WTC11 (cell line): ENCODE measurements at places on chromosomes 3 and 15.
A peak's percentile ranks its signal among the peaks of the same experiment; 100 is the strongest.

GRCh38 chr3:4754180-4755086, 224.8 kb upstream of the BHLHE40 start:
- DNase-seq = no peak

DNA sequence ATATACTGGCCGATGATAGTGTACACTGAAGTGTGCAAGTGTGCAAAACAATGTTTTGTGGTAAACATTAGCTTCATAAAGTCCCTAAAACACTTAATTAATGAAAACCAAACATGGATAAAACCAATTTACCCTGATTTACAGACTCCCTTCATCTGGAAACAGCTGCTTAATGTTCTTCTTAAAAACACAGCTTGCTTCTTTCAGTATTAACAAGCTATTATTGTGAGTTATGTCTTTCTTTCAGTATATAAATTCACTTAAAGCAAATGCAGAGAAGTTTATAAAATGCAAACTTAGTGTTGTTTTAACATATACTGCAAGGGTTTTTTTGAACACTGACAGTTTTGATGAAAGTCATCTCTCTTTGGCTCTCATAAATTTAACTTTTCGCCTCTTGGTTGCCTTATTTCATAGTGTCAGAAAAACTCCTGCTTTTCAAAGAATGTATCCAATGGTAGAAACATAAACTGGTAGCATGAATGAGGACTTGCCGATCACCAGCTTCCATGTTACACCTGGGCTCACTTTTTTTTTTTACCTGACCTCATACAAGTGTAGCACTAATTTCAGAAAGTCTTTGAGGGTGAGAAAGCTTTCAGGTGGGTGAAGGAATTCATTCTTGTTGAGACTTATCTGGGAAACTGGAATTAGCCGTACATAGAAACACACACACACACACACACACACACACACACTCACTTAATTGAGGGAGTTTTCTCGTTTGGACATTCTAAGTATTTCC, 532.2 kb downstream of the ROBO2 start:
- DNase-seq = no peak

- DNase-seq = no peak
Observed at GRCh38 chr3:53807117-53807810, 39.0 kb downstream of the CHDH start.

DNA sequence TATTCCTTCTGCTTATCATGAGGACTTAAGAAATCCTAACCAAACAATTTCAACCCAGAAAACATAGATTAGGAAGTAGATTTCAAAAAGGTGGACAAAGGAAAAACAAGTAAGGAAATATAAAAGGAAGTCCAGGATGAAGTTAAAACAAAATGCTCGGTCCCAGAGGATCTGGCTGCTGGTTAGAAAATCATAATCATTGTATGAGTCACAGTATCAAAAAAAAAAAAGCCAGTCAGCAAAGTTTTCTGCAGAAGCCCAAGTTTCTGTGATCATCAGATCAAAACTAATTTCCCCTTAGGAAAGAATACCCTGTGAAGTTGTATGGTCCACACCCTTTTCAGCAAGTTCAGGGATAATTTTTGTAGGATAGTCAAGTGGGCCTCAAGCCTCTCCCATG, 43.0 kb upstream of the LRTM1 start:
- no peak for DNase-seq

DNA sequence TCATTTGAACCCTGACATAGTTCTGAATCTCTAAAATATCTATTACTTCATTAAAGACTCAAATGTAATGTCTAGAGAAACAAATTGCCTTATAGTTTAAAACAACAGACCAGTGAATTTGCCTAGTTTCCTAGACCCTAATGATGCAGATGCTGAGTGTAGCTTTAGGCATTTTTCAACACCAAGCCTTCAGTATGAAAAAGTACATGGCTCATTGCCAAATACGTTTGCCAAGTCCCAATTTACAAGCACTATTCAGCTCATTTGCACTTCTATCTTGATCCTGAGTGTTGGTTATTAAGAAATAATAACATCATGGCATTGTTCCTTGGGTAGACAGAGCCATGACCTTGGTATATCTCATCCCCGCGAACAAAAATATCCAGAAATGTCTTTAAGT, 46.8 kb downstream of the EOMES start:
- no peak for DNase-seq

DNA sequence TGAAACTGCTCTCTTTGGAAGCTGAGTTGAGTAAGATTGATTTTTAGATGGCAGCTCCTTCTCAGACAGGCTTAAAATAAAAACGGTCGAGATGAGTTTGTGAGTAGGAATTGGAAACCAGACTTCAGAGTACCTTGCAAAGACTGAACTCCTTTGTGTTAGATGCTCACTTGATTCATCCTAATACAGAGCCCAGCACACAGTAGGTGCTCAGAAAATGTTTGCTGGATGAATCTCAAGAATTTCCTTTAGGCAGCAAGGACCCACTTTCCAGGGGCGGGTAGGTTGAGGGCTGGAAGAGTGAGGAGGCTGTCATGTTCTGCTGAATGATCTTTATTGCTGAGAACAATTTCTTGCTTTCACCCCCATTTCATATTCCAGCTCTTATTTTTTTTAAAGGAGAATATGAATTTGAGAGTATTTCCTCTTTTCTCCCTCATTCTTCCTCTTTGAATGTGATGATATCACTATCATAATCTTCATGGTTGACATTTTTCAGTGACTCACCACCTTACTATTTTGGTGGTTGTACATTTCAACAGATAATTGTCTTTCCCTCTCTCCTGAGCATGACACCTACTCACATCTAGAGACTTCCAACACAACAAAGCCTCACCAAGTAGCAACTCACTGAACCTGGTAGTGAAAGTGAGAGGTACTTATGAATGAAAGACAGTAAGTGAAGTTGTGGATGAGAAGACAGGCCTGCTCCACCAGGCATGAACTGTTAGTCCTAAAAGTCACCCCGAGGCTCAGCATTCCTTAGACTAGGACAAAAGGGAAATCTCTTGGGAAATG, 113.3 kb downstream of the PDCD6IP start:
- DNase-seq = no peak

- no peak for DNase-seq
Observed at GRCh38 chr3:178532476-178532875, 3.8 kb upstream of the KCNMB2 start.

DNA sequence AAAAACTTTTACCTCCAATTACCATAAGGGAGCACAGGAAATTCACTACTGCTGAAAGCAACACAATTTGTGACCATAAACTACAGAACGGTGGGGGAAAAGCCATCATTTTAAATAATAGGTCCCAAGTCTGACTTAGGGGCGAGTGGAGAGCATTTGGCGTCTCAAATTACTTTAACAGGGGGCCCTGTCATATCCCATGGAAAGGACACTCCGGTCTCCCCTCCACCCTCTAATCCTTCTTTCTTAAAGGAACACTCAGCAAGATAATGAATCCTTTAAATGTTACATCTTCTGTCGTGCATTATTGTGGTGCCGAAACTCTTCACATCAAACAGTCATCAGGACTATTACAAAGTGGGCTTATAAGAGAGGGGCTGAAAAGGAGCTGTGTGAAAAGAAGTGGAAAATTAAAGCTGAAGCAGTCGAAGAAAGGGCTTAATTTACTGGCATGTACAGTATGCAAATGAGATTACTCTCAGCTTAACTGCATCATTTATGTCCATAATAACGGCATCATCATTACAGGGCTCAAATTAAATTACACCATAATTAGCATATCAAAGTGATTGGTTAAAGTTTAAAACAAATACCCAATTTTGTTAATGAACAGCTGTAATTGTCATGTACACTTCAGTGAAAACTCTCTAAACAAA, 342.2 kb downstream of the FOXP1 start:
- DNase-seq = no peak

DNA sequence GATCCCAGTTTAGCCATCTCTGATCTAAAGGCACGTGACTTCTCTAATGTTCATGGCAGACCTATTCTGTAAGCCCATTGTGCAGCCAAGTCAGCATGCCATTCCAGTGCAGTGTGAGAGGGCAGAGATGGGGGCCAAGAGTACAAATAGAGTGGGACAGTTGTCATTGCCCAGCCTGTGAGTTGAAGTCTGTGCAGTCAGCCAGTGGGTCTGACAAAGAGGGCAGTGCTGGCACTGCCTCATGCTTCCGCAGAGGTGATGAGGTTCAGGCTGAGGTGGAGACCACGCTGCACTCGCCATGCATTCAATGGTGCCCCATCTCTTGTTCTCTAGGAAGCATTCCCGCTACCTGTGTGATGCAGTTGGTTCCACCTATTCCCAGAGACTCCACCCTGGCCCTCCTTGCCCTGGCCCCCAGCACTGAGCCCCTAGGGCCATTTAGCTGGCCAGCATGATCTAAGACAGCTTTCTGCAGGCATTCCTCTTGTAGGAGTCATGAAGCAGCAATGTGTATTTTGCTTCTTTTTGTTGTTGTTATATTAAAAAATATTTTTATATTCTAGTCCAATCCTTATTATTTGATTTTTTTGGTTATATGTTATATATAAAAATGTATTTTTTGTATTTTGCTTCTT, 3.7 kb downstream of the MRAS start:
- no peak for DNase-seq

GRCh38 chr3:164458986-164459385, 619.3 kb downstream of the SI start:
- DNase-seq = no peak

DNA sequence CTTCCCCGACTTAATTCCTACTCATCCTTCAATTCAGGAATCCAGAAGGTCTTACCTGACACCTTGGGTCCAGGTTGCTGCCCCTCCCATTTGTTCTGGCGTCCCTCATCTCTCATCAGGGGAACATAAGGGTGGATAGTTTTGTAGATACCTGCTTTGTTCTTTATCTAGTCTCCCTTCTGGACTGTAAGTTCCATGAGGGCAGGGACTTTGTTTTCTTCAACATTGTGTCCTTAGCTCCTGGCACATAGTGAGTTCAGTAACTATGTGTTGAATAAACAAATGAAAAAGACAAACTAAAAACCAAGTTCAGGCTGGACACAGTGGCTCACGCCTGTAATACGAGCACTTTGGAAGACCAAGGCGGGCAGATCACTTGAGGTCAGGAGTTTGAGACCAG, 13.2 kb upstream of the GPD1L start:
- no peak for DNase-seq

DNA sequence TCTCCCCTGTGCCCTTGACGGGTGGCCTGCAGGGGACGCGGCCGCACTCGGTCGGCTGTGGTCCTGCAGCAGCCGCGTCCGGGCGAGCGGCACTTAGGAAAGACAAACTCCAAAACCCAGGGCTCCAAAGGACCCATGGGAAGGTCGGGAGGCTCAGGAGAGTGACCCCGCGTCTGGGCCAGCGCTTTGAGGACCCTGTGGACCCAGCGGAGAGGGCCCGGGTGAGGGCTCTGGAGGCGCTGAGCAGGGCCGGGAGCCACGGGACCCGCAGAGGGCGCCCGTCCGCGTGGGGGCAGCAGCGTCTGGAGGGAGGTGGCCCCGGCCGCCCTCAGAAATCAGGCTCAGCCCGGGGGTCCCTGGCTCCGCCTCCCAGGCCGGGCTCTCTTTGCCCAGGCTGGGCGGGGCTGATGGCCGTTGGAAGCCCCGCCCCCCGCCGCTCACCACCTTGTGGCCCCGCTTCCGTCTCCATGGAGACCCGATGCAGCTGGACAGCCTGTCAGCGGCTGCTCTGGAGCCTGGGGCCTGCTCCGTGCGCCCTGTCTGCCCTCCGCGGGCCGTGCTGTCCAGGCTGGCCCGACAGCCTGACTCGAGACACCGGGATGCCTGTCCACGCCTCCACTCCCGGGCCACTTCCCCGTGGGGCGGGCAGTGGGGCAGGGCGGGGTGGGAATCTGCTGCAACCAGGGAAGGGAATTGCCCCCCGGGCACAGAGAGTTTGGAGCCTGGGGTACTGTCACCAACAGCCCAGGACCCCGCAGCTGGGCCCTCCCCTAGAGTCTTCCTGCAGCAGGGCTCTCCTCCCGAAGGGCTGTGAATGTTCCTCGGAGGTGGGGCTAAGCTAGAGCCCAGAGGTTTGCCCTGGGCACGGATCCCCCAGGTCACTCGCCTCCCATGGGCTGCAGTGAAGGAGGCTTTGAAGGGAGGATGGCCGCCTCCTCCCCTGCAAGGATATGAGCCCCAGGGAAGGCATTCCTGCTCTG, 34.8 kb upstream of the RPL32 start:
- DNase-seq = peak; percentile 87

GRCh38 chr15:92647467-92648163, 8.0 kb downstream of the FAM174B start:
- DNase-seq = no peak

GRCh38 chr15:82999905-83000671, 11.4 kb downstream of the C15orf40 start:
- peak; percentile 15 for DNase-seq

- DNase-seq = peak; percentile 59
Observed at GRCh38 chr3:105367406-105368213, 901 bp downstream of the ALCAM start.

- no peak for DNase-seq
Observed at GRCh38 chr3:153285982-153286381, 124.0 kb downstream of the RAP2B start.

- no peak for DNase-seq
Observed at GRCh38 chr3:31699309-31699953, 166.7 kb downstream of the STT3B start.

GRCh38 chr3:58502872-58503271, 11.0 kb downstream of the KCTD6 start:
- DNase-seq = no peak

- no peak for DNase-seq
Observed at GRCh38 chr3:109257269-109257668, 59.0 kb downstream of the DPPA2 start.

DNA sequence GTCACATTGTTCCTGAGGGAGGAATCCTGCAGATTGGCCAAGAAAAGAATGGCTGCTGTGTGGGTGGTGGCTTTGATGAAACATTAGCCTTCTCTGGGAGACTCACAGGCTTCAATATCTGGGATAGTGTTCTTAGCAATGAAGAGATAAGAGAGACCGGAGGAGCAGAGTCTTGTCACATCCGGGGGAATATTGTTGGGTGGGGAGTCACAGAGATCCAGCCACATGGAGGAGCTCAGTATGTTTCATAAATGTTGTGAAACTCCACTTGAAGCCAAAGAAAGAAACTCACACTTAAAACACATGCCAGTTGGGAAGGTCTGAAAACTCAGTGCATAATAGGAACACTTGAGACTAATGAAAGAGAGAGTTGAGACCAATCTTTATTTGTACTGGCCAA, 6.1 kb downstream of the PTX3 start:
- no peak for DNase-seq

- no peak for DNase-seq
Observed at GRCh38 chr15:62904041-62904910, 138.3 kb upstream of the TPM1 start.

- DNase-seq = peak; percentile 27
Observed at GRCh38 chr3:166425900-166426611, 588.8 kb upstream of the BCHE start.

DNA sequence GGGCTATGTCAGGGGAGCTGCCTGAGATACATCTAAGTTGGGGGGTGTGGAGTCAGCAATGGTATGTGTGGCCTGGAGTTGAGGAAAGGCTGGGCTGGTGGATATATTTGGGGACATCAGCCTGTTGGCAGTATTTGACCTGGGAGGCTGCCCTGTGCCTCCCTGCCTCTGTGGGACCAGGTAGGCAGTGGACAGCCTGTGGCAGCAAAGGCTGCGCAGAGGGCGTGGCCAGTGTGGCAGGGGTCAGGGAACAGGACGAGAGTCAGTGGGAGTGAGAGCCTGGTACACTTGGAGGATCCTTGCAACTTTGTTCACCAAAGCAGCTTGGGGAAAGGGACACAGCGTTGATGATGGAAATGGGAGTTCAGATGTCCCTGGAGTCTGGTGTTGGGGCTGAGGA, 15.0 kb downstream of the TEX264 start:
- no peak for DNase-seq

GRCh38 chr3:112557976-112558375, 3.8 kb downstream of the ATG3 start:
- DNase-seq = no peak
